ENCODE measurements at places on chromosomes 13 and 19.

DNA sequence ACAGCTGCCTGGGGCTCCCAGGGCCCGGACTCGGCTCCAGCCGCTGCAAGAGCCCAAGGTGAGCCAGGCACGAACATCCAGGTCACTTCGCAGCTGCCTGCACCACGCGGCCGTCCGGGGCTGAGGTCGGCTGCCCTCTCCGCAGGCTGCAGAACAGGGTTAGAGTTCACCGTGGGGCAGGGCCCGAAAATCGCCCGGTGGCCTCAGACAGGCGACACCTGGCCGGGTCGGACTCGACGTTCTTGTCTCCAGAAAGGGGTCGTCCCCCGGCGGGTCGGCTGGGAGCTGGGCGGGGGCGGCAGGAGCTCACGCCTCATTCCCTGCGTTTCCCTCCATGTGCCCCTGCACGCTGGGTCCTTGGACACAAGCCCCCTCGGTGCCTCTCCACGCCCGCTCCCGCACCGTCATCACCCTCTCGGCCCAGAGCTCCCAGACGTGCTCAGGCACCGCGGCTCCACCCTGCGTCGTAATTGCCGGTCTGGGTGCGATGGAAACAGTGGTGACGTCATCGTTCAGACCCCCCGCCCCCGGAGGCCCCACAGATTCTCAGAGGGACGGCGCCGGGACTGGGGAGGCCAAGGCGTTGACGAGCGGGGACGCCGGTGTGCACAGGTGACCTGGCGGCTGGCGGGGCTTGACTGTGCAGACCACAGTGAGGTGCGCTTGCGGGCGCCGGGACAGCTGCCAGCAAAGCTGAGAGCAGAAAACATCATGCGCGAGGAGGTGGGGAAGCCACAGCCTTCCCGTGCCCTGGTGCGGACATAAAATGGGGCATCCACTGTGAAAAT, 4.0 kb upstream of the GRIN3B start:
- DNase-seq, result no peak

- DNase-seq, result no peak
These were observed 26.2 kb downstream of the TMEM161A start for GRCh38 chr19:19111967-19112580.

DNA sequence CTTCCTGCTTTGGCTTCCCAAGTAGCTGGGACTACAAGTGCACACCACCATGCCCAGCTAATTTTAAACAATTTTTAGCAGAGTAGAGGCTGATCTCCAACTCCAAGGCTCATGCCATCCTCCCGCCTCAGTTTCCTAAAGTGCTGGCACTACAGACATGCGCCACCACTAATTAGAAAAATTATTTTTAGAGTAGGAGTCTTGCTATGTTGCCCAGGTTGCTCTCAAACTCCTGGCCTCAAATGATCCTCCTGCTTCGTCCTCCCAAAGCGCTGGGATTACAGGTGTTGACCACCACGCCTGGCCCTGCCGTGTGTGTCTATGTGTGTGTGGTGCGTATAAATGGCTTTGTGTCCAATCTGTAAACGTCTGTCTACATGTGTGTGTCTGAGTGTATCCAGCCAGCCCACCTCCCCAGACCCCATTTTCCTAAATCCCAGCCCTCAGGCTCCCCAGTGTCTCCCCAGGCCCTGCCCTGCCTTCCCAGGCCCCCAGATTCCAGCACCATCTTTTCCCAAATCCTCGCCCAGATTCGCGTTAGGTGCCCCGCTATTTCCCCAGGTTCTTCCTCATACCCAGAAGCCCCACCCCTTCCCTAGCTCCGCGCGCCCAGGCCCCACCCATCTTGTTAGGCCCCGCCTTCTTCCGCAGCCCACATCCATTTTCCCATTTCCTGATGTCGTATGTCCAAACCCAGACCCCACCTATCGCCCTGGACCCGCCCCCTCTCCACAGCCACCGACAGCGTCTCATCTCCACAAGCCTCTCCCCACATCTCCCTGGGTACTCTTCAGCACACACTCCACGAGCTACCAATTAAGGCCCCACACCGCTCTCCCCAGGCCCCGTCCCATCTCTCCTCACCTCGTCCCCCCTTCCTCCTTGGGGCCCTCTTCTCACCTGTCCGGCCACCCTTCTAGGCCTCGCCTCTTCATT, 24.9 kb downstream of the SLC8A2 start:
- no peak for DNase-seq

DNA sequence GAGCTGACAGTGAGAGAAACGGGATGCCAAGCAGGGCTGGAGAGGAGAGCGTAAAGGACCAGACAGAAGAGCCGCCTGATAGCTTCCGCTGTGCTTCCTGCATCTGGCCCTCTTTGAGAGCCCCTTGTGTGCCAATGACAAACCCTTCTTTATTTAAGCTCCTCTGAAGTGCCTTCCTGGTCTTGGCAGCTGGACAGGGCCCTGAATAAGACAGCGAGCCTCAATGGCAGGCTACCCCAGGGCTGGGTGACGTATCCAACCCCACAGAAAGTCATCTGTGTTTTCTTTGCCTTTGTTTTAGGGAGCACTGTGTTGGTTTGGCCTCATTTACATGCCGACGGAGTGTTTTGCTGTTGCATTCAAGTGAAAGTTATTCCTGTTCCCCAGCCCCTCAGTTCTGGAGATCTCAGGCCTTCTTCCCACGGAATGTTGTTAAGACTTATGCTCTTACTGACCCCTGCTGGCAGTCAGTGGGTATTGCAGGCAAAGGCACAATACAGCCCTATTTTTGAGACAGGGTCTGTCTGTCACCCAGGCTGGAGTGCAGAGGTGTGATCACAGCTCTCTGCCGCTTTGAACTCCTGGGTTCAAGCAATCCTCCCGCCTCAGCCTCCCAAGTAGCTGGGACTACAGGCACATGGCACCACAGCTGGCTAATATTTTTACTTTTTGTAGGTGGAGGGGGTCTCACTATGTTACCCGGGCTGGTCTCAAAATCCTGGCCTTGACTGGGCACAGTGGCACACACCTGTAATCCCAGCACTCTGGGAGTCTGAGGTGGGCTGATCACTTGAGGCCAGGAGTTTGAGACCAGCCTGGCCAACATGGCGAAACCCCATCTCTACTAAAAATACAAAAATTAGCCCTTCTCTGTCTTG, 16.8 kb downstream of the CCL25 start:
- no peak for DNase-seq

DNA sequence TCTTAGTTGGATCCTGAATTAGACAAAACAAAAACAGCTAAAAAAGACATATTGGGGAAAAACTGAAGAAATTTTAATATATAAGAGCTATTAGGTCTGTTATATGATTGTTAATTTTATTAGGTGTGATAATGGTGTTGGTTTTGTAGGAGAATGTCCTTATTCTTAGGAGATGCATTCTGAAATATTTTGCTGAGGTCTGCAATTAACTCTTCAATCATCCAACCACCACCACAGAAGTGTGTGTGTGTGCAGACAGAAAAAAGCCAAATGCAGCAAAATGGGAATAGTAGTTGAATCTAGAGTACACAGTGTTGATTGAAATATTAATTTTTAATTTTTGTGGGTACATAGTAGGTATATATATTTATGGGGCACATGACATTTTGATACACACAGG, 12.1 kb upstream of the KBTBD7 start:
- no peak for DNase-seq

DNA sequence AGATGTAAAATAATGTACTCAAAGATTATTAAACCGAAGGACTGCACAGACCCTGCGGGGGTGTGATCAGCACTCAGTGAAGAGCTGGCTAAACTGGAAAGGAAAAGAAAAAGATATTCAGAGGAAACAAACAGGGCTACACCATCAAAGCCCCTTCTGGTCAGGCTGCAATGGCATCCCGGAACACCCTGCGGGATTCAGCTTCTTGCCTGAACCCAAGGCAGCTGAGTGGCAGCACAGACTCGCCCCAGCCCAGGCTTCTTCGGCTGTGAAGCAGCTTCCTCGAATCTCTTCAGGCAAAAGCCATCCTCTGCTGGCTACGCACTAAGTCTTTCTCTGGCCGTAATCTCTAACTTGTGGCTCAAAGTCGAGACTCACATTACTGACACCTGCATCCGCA, 220.9 kb downstream of the TEX29 start:
- DNase-seq, result no peak

DNA sequence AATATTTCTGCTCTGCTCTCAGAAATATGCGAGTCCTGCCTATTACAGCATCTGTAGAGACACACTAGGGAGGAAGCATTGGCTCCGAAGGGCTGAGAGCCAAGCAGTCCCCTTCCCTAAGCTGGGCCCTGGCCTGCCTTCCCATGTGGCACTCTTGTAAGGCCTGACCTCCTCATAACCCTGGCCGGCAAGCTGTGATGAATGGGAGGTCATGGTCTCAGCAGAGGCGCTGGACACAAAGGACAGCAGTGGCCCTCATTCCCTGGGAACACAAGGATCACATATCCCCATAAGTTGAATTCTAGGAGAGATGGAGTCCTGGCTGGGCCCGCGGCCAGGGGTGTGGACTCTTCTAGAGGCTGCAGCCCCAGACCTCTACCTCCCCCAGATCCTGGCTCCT, 483.3 kb downstream of the ZNF536 start:
- no peak for DNase-seq

DNA sequence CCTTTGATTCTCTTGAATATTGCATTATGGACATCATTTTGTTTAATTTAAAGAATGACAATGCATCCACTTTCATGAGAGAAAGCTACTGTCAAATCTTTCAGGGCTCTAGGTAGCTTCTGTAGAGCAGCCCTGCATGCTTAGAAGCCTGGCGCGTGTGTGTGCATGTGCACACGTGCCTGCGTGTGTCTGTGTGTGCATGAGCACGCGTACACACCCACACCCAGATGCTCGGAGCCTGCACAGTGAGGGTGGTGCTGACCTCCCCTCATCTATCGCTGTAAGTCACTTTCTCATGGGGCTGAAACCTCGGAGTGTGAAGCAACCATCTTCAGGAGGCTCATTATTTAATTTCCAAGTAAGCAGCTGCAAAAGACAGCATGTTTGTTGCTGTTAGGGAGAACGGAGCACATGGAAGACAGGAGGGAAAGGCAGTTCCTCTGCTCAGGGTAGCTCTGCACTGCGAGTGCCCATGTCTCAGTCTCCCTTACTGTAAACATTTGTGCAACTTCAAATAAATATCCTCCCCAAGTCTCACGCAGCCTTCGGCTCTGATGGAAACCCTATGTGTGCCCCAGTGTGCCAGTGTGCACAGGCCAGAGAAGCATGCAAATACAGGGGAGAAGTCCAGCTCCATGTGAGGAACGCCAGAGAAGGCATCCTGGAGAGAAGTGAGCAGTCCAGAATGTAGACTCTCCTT, 22.8 kb downstream of the TSHZ3 start:
- no peak for DNase-seq

DNA sequence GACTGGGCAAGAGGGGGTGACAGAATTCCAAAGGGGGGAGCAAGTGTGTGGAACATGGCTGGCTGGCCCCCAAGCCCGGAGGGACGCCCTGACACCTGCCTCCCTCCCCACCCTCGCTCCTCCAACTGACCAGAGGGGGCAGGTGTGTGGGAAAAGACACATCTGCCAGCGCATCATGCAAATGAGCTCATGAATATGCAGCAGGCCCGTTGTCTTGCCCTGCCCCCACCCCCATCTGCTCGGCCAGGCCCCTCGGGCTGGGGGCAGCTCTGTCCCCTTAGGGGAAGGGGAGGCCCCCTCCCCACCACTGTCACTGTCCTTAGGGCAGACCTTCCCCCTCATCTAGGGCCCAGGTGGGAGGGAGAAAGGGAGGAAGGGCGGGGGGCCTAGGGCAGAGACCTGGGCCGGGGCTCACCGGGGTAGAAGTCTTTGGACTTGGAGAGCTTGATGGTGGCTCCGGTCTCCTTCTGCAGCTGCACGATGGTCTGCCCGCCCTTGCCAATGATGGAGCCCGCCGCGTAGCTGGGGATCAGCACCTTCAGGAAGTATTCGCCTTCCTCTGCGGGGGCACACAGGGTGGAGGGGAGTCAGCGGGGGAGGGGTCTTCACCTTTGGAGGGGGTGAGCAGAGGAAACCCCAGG, 12.9 kb downstream of the NOVA2 start:
- no peak for DNase-seq

- peak; percentile 64 for DNase-seq
These were observed 49.7 kb downstream of the COMP start for GRCh38 chr19:18741124-18742121.

DNA sequence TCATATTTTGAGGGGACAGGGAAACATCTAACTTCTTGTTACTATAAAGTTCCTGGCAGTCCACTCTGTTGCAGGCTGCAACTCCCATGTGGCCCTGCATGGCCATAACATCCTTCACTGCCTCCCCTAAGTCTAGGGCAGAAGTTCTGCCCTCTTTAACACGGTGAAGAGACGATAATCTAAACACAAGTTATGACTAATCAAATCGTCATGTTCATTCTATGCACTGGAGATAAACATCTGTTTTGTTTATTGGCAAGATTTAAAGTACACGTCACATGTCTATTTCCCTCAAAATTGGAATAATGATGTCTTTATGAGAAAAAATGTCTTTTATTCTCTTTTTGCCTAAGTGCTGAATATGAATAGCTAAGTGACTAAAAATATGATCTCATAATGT, 1629.4 kb downstream of the PCDH9 start:
- DNase-seq, result no peak

- DNase-seq, result no peak
These were observed 23.0 kb downstream of the GPC6 start for GRCh38 chr13:93249364-93250306.

GRCh38 chr19:23520441-23520840, 125.2 kb upstream of the ZNF91 start:
- no peak for DNase-seq

DNA sequence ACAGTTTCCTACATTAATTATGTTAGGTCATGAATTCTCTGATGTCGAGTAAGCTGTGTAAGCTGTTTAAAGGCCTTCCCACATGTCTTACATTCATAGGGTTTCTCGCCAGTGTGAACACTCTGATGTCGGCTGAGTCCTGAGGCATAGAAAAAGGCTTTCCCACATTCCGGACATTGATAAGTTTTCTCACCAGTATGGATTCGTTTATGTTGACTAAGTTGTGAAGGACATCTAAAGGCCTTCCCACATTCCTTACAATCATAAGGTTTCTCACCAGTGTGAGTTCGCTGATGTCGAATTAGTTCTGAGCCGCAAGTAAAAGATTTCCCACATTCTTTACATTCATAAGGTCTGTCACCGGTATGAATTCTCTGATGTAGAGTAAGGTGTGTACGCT, 24.9 kb downstream of the ZNF850 start:
- no peak for DNase-seq

GRCh38 chr13:82962397-82962796, 919.9 kb downstream of the SLITRK1 start:
- no peak for DNase-seq

- DNase-seq, result no peak
These were observed 46.5 kb upstream of the TFDP1 start for GRCh38 chr13:113537909-113538688.

- no peak for DNase-seq
These were observed 11.0 kb upstream of the ZNF766 start for GRCh38 chr19:52258426-52258825.

Measured in Right ventricle myocardium inferior (tissue), 1 donor.